GOT3 (cell line): ENCODE measurements at places on chromosomes 11 and 22.

- DNase-seq: no peak
Measured at GRCh38 chr11:106072804-106073203, 4.3 kb downstream of the KBTBD3 start.

DNA sequence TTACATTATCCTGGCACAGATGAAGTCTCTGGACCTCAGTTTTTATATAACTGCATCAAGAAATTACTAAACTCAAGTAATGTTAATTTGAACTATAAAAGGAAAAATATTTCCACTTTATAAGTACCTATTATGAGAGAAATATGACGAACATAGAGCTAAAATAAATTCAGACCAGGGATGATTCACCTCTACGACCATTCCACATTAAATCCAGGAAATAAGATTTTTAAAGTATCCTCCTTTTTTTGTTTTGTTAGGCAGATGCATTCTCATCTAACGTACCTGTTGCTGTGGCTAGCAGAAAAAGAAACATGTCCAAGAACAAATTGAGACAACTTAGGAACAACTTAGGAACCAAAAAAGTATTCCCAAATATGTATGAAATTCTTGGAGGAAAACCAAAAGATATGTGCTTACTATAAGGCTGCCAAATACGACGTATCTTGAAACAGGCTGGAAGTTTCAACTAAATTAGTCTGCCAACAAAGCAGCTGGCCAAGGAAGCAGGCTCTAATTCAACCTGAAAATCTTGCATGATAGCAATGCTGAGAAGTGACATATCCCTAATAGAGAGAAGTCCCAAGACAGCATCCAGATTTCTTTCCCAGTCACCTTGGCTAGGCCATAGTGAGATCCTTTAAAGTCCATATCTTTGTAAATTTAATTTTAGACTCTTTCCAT, 15.7 kb downstream of the SPTY2D1 start:
- DNase-seq: no peak

DNA sequence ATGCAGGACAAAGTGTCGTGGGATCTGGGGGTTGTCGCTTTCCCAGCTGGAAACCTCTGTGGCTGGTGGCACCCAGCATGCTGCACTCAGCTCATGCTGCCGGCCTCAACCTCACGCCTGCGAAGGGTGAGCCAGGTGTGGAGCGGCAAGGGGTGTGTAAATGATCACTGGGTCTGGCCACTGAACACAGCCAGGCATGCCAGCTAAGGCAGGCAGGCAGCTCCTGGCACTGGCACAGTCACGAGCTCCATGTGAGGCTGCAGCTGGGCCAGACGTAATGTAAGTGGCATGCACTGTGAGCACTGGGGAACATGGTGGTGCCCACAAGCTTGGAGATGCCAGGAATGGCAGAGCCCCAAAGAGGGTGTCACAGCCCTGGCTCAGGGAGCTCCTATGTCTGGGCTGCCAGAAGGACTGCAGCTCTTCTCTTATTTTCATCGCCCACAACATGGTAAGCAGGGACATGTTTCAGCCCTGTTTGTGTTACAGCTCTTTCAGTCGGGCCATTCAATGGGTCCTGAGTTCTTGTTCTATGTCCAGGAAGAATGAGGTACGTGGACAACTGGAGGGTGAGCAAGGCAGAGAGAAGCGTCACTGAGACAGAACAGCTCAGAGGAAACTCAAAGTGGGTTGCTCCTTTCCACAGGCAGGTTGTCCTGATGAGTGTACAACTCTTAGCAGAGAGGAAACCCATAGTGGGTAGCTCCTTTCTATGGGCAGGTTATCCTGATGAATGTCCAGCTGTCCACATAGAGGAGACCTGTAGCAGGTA, 403.8 kb downstream of the CNTN5 start:
- no peak for DNase-seq

- no peak for DNase-seq
Measured at GRCh38 chr11:94224078-94224477, 80.3 kb upstream of the IZUMO1R start.

DNA sequence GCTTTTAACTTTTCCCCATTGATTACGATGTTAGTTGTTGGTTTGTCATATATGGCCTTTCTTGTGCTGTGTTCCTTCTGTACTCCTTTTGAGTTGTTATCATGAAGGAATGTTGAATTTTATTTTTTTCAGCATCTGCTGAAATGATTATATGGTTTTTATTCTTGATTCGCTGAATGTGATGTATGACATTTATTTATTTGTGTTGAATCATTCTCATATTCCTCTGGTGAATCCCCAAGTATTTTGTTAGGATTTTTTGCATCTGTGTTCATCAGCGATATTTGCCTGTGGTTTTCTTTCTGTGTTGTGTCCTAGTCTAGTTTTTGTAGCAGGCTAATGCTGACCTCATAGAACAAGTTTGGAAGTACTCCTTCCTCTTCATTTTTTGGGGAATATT, 78.2 kb downstream of the GGT1 start:
- DNase-seq: no peak

DNA sequence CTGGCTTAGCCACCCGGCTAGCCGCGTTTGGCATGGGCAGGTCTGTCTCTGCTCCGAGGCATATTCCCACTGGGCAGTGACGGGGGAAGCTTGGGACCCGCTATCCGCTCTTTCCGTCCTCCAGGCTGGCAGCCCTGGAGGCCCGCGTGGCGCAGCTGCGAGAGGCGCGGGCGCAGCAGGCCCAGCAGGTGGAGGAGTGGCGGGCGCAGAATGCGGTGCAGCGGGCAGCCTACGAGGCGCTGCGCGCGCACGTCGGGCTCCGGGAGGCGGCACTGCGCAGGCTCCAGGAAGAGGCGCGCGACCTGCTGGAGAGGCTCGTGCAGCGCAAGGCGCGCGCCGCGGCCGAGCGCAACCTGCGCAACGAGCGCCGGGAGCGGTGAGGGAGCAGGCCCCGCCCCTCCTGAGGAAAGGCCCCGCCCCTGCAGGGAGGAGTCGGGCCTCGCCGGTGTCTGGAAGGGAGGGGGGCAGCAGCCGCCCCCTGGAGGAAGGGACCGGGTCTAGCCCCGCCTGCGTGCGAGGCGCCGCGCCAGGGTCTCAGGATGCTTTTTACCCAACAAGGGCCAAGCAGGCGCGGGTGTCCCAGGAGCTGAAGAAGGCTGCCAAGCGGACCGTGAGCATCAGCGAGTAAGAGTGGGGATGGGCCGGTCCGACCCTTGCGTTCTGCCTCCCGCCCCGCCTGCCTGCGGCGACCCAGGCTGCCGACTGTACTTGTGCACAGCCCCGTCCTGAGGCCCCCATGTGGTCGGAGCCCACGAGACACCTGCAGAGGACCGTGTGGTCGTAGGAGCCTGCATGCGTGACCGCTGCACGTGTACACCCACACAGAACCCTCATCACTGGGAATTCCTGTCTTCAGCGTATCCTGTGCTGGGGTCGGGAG, 7.9 kb downstream of the ATG16L2 start:
- peak; percentile 46 for DNase-seq

DNA sequence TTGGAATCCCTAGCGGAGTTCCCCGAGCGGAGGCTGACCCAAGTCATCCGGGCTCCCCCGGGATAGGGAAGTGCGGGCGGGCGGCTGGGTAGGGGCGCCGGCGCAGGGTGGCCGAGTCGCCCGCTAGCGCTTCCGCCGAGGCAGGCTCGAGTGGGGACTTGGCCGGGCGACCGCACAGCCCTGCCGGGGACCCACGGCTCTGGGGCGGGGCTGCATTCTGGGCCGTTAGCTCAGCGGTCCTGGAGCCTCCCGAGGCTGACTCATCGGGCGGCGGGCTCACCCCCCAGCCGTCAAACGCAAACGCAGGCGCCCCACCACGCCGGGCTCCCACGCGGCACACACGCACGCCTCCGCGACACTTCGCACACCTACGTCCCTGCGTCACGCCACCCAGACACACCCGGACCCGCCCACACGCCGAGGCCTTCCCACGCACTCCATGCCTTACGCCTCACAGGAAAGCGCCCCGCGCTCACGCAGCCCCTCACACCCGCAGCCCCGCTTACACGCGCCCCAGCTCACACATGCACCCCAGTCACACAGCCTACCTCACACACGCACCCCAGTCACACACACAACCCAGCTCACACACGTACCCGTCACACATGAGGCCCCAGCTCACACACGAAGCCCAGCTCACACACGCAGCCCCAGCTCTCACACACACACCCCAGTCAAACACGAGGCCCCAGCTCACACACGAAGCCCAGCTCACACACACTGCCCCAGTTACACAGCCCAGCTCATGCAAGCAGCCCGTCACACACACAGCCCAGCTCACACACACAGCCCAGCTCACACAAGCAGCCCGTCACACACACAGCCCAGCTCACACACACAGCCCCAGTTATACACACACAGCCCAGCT, 1.2 kb downstream of the PHLDB1 start:
- peak; percentile 29 for DNase-seq

- DNase-seq: no peak
Measured at GRCh38 chr22:26021516-26021915, 147.7 kb upstream of the SEZ6L start.

- DNase-seq: no peak
Measured at GRCh38 chr22:45587638-45588505, 83.8 kb upstream of the ATXN10 start.

DNA sequence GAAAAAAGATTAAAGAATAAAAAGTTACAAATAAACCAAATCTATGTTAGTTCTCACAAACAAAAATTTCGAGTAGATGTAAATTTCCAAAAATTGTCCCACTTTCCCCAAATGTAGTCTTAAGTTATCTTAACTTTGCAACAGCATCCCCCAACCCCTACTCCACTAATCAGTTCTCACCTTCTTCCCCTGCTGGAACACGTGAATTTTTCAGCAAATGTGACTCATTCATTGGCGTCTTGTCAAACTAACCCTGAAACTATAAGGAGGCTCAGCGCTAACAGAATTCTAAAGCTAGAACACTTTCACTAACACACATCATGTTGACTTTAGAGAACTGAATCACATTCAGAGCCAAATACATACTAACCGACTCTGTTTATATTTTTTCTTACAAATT, 46.1 kb downstream of the PHF21A start:
- no peak for DNase-seq

DNA sequence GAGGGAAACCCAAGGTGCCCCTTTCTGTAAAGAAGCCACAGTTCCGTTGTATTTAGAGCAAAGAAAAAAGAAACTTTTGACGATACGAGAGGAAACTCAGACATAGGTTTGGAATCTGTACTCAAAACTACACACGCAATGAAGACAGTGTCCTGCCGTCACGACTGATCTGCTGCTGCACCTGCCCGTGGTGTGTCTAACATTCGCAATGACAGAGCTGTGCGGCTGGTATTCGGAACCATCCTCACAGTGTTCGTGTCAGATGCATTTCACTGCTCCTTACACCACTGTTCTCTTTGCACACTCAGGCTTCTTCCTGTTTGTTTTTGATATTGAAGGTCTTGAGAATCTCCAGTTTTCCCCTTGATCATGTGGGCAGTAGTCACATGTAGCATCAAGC, 84.8 kb downstream of the RTL6 start:
- DNase-seq: no peak

GRCh38 chr11:3781423-3781822, 15.9 kb downstream of the NUP98 start:
- no peak for DNase-seq

- DNase-seq: no peak
Measured at GRCh38 chr11:117538263-117539135, 210.8 kb downstream of the CEP164 start.

GRCh38 chr22:24465566-24465965, 29.6 kb upstream of the UPB1 start:
- no peak for DNase-seq

- no peak for DNase-seq
Measured at GRCh38 chr11:129703846-129704245, 111.8 kb upstream of the TMEM45B start.

GRCh38 chr22:40612291-40612751, 24.2 kb downstream of the MRTFA start:
- DNase-seq: no peak

DNA sequence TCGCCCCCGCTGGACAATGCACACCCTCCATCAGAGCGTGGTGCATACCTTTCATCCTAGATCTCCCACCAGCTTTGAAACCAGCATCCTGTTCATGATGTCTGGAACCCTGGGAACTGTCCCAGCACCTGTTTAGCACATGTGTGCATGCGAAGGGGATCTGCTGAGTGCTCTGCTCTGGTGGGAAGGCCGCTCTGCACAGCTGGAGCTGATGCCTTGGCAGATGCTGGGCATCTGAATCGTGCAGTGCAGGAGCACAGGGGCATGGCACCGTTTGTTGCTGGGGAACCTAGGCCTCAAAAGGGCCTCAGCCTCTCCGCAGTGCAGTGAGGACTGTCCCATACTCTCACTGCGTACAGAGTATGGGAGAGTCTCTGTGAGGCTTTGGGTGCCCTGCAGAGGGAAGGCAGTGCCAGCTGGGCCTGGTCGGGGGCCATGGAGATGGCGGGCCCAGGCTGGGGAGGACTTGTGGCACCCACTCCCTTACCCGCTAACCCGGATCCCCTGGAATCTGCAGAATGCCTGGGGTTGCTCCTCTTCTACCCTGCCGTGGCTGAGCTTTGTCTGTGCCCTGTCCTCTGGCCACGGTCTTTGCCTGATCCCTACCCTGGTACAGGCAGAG, 72.9 kb upstream of the ATXN10 start:
- DNase-seq: no peak

DNA sequence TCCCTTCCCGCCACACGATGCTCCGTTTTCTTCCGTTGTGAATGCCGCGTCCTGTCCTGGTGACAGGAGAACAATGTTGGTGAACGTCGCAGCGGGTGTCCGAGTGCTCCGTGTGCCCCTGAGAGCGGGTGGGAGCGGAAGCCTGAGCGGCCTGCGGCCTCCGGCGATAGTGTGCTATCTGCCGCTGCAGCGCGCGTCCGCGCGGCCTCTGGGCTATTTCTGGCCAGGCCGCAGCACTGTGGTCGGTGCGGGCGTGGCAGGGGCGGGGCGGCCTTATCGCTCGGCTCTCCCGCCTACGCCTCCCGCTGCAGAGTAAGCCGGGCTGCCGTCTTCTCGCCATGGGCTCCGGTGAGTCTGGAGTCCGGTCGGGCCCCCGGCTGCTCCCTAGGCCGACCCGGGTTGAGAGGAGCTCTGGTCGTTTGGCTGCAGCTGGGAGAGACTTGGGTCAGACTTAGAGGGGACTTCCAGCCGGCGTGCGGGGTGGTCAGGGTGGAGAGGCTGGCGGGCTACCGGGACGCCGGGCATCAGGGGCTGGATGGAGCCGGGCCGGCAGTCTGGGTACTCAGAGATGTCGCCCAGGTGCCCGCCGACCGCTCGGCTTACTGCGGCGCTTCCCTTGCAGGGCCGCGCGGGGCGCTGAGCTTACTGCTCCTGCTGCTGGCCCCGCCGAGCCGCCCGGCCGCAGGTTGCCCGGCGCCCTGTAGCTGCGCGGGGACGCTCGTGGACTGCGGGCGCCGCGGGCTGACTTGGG, at the start of gene GP1BB:
GP1BB (plus strand) TSS at position 308 of the 751 bp plus-strand sequence; CDS start at position 339, 31 bp downstream.
- no peak for DNase-seq

- no peak for DNase-seq
Measured at GRCh38 chr11:119752345-119752871, 23.4 kb upstream of the NECTIN1 start.

DNA sequence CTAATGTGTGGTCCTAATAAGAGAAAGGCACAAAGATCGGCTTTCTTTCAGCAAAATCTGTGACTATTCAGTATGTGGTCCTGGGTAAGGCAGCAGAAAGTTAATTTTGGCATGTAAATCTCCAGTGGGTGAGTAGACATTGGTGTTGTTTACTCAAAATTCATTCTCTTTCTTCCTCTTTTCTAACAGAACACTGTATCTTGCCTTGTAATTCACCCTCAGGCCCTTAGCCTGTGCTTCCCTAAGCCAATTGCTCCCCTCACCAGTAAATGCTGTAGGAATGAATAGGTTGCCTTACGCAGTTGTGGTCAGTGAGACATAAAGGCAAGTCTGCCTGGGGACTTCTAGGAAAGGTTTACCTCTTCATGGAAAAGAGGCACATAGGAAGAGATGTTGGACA, 49.9 kb upstream of the PDE3B start:
- no peak for DNase-seq

GRCh38 chr11:34823639-34824038, 92.5 kb downstream of the APIP start:
- DNase-seq: no peak

GRCh38 chr11:101104716-101105115, 24.9 kb downstream of the PGR start:
- DNase-seq: no peak
